Choroid plexus epithelial cell (primary cell): ENCODE measurements at places on chromosomes 5 and 9.

- DNase-seq, result peak; percentile 86
Observed at GRCh38 chr9:81686614-81687520, 2.5 kb downstream of the TLE1 start.

GRCh38 chr5:126846344-126846743 is 69.4 kb downstream of the LMNB1 start:
- DNase-seq, result peak; percentile 64

- no peak for DNase-seq
Observed at GRCh38 chr9:135290086-135290485, 189.5 kb upstream of the PPP1R26 start.

GRCh38 chr5:32703957-32704356 is 7.2 kb upstream of the NPR3 start:
- no peak for DNase-seq

- DNase-seq, result no peak
Observed at GRCh38 chr5:147415651-147416050, 94.2 kb downstream of the DPYSL3 start.

DNA sequence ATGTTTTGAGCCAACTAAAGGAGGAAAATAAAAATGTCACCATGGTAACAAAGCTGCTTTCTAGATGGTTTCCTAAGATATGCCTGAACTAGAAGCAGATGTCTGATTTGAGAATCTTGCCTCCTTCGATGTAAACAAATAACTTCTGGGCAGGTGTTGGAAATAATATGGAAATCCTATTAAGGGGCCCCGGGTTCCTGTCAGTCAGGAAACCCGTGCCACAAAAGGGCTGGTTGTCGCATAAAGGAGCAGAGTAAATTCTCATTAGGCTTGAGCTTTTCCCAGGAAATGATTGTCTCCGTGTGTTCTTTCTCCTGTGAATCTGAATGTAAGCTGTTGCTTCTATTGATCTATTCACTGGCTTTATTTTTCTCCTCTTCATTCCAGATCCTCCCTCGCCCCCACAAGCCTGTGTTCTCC is 90.8 kb downstream of the TLE4 start:
- peak; percentile 38 for DNase-seq

- no peak for DNase-seq
Observed at GRCh38 chr5:80866371-80866770, 93.8 kb upstream of the RASGRF2 start.

- DNase-seq, result peak; percentile 50
Observed at GRCh38 chr9:95874989-95875304, 544 bp upstream of the ERCC6L2 start.

GRCh38 chr5:59840200-59840601 is 53.3 kb downstream of the PDE4D start:
- DNase-seq, result peak; percentile 69

GRCh38 chr9:91741522-91741921 is 208.5 kb downstream of the ROR2 start:
- DNase-seq, result peak; percentile 88

DNA sequence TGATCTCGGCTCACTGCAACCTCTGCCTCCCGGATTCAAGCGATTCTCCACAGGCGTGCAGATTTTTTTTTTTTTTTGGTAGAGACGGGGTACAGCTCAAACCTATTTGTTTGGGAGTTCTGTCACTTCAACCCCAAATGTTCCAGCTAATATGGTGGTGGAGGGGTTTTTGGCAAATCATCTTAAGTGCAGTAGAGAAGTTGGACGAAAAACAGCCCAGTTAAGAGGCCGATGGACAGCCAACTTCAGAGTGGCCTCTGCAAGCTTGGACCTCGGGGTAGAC is 756 bp upstream of the PRR7 start:
- DNase-seq, result no peak

DNA sequence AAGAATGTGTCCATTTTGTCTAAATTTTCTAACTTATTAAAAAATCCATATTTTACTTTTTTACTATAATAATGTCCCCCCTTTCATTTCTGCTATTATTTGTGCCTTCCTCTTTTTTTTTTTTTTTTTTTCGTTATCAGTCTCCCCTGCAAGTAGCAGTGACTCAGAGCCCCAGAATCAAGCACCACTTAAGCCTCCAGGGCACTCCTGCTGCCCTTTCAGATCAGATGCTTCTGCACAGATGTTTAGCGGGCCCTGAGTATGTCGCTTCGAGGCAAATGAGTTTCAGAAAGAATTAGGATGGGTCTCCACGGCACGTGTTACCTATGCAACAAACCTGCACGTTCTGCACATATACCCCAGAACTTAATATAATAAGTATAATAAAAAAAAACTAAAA is 11.7 kb downstream of the MED7 start:
- no peak for DNase-seq

DNA sequence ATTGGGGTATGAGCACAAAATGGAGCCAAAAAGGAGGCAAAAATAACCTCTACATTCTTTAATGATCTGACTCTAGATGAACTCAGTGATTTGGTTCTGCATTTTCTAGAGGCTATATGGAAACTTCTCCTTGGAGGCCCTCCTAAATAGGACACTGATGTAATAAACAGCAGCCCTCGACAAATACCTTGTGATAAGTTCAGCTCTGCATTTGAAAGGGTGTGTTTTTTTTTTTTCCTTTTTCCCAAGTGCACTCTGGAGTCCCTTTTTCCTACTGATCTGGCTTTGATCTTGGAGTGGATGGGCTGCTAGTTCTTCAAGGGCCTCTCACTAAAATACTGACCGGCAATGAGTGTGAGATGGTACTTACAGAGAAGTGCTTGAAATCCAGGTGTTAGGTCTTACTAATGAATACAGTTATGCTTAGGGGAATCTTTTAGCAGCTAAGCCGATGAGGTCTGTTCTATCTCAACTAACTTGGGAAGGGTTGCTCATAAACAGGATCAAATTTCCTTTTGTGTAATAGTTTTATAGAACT is 161.7 kb downstream of the MAST4 start:
- DNase-seq, result no peak

GRCh38 chr5:142640316-142641005 is 45.4 kb downstream of the FGF1 start:
- DNase-seq, result no peak

DNA sequence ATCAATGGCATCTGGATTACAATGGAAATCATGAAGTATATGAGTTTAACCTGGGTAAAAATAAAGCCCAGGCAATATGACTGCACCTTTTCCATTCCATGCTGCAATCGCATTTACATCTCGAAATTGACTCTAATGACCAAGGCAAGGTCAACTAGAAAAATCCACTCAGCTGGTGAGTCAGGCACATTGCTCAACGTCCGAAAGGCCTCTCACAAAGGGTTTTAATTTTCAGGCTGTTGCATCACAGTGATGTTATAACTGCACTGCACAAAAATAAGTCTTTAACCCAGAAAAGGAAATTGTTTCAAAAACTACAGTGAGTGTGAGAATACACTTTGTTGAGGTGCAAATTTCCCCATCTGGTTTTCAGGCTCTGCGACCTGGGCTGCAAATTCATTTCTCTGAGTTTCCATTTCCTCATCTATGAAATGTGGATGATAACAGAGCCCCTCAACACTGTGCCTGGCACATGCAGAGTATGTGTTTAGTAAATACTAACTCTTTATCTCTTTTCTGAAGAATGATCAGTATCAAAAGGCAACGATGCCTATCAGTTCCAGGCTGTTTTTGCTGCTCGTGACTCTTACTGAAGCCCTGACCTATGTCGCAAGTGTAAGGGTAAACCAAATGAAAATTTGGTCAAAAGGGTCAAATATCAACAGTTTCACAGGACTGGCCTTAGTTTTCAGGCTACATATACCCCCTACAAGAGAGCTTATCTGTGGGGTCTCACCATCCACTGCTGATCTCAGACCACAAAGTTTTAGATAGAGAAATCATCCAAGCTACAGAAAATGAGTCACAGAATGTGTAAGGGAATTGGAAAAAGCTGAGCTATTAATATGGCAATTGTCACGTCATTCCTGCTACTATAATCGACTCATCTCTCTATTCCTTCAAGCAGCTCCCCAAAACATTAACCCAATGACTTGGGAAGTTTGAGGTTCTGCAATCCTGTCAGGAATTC is 4.1 kb downstream of the NFIL3 start:
- peak; percentile 99 for DNase-seq

DNA sequence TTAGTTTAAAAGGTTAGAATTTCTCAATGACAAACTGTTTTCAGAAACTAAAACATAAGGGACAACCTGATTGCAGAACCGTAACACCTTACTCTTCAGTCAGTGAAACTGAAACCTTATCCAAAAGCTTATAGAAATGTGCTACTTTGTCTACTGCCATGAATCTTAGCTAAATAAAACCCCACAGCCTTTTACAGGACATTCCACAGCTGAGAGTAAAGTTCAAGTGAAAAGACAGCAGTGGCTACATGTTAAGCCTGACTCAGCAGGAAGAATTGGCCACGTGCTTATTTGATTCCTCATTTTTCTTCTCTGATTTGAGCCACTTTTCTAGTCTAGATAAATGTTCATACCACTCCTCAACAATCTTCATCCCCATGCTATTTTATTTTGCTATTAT is 278.7 kb upstream of the ISL1 start:
- no peak for DNase-seq

- DNase-seq, result no peak
Observed at GRCh38 chr5:42064821-42065220, 139.7 kb downstream of the FBXO4 start.
